Endothelial cell (in vitro differentiated cells): ENCODE measurements at places on chromosomes 4 and X.

- DNase-seq: no peak
Observed at GRCh38 chrX:124392794-124393193, 46.4 kb downstream of the SH2D1A start.

GRCh38 chr4:112386071-112386470 lies 88.9 kb downstream of the ALPK1 start:
- no peak for DNase-seq

GRCh38 chr4:7719354-7720174 lies 220.1 kb downstream of the AFAP1 start:
- peak; percentile 89 for DNase-seq

GRCh38 chr4:2469192-2469984 lies 482 bp downstream of the RNF4 start:
- DNase-seq: peak; percentile 67

DNA sequence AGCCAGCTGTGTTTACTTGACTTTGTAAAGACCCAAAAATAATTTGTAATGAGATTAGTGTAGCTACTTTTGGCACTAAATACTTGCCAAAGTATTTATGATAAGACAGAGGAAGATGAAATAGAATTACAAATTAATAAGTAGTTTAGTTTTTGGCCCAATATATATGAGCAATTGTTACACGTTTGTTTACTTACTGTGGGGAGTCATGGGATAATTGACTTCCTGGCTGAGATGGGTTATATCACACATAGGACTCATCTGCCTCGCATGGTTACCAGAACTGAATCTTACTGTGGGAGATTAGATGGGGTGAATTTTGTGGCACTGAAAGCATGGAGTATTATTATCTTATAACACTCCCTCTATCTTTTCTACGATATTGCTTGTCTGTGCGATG lies 66.6 kb downstream of the INTS12 start:
- no peak for DNase-seq

DNA sequence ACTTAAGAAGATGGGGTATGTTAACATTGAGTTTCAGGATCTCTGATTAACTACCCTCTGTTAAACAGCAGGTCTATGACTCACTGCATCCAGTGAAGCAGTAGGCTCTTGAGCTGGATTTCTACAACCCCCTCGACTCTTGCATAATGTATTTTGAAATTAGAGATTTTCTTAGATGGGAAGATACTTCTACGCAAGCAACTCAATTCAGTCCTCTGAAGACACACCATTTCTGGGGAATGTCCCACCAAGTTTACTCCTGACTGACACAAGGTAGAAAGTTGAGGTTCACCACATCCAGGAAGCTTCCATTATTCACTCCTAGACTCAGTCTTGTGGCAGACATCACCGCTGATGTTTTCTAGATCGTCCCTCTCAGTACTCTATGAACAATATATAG lies 12.9 kb downstream of the PALLD start:
- DNase-seq: no peak

DNA sequence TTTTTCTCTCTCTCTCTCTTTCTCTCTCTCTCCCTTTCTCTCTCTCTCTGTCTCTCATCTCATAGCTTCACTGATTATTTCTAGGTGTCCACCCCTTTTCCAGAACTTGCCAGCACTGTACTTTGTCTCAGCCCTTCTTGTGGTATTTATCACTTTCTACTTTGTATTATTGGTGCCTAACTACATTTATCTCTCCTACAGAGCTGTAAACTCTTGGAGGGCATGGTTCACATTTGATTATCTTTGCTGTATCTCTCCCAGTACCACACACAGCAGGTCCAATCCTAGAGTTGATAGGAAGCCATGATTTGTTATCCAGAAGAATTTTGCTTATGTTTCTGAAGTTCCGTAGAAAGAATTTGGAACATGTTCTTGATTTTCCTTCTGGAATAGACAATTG lies 5.2 kb upstream of the PRKG2 start:
- no peak for DNase-seq

DNA sequence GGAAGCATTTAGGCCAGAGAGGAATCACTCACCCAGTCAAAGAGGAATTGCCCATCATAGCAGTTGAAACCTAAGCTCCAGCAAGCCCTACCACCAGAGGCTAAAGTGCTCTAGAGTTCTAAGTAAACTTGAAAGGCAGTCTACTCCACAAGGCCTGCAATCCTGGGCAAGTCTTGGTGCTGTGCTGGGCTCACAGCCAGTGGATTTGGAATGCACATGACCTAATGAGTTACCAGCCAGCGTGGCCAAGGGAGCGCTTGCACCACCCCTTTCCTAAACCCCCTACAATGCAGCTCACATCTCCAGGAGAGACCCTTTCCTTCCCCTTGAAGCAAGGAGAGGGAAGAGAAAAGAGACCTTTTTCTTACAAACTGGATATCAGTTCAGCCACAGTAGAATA lies 445.7 kb downstream of the GASK1B start:
- DNase-seq: no peak

DNA sequence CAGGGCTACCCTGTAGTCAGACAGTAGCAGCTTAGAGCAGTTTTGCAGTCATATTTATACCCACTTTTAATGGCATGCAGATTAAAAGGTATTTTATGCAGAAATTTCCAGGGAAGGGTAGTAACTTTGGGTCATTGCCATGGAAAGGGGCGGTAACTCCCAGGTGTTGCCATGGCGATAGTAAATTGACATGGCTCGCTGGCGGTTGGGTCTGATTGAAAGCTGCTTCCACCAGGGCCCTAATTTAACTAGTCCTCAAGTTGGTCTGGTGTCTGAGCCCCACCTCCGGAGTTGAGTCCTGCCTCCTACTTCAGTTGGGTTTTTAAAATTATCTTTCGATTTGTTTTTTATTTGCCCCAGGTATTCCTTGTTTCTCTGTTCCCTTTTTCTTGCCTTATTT lies 70.1 kb downstream of the NAA11 start:
- DNase-seq: no peak
